ENCODE measurements at places on chromosomes 11 and 22. TPM values are rescaled to one million over a fixed set of nuclear protein-coding genes. Genes with fewer than 3 reads are reported as not detected.

DNA sequence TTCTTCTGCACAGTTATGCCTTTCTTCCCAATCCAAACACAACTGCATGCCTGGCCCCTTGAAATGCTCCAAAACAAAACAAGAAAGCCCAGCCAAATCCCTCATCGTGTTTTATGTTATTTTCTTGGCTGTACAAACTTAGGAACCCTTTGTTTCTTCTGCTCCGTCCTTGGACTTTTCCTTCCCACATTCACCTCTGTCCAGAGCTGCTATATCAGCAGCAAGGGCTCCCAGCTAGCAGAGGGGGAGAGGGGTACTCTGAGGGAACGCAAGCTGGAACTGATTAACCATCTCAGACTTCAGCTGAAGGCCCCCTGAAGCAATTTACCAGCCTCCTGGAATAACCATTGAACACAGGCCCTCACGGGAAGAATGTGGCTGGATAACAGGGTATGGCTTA lies 214.7 kb downstream of the TENM4 start:
- H3K4me1 ChIP-seq: no peaks in the 10 kb centered on the region
- H3K36me3 ChIP-seq: no peaks in the 10 kb centered on the region

DNA sequence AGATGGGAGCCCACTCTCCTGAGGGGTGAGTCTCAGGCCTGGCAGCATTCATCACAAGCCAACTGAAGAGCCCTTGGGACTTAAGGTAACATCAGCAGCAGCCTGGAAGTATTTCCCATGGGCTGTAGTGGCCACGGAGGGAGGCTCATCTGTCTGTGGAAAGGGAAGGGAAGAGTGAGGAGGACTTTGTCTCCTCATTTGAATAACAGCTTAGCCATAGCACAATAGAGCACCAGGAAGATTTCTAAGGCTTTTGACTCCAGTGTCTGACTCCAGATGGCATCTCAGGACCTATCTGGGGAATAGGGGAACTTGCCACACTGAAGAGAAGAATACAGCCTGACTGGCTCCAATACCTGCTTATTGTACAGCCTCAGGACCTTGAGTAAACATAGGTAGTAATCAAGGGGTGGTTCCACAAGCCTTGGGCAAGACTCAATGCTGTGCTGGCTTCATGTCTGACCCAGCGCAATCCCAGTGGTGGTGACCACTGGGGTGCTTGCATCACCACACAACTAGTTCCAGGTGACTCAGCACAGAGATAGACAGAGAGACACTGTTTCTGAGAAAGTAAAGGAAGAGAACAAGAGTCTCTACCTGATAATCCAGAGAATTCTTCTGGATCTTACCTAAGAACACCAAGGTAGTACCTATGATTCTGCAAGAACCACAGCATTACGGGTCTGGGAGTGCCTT lies 510.5 kb upstream of the CCDC179 start:
- H3K36me3 ChIP-seq: no peaks in the 10 kb centered on the region
- no peak for DNase-seq
- no peak overlapping the region for H3K27ac ChIP-seq

DNA sequence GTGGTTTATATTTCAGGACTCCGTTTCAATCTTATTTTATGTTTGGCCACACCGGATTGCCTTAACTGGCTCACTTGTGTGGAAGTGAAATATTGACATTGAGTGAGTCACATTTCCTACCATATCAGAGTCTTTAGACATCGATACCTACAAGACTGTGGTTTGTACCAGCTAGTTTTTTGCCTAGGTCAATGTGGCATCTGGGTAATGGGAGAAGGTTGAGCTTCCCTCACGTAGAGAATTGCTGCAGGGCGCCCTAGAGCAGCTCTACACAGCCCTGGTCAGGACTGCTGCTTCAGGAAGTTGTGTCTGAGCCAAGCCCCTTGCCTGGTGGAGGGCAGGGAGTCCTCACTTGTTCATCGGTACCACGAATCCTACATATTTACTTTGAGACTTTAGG lies 1.6 kb downstream of the GRAMD1B start:
- peak; percentile 39 for DNase-seq
- H3K27me3 ChIP-seq: no peaks in the 10 kb centered on the region
- peaks cover 24% of the 10 kb centered on the region for H3K36me3 ChIP-seq

DNA sequence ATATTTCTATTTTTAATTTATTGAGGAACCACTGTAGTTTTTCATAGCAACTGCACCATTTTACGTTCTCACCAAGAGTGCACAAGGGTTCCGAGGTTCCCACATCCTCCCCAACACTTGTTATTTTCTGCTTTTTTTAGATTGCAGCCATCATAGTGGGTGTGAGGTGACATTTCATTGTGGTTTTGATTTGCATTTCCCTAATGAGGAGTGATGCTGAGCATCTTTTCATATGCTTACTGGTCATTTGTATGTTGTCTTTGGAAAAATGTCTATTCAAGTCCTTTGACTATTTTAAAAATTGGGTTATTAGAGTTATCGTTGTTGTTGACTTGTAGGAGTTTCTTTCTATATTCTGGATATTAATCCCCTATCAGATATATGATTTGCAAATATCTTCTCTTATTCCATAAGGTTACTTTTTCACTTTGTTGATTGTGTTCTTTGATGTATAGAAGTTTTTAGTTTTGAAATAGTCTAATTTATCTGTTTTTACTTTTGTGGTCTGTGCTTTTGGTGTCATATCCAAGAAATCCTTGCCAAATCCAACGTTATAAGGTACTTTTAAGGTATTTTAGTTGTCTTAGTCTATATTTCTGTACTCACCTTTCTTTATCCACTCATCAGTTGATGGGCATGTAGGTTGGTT lies 9.0 kb downstream of the NEAT1 start:
- H3K27ac ChIP-seq: peak overlapping the region; percentile 65
- H3K4me1 ChIP-seq: peaks cover 90% of the 10 kb centered on the region
- H3K27me3 ChIP-seq: no peaks in the 10 kb centered on the region
- peak; percentile 63 for DNase-seq
- H3K4me3 ChIP-seq: peak overlapping the region; percentile 38
- peaks cover 68% of the 10 kb centered on the region for H3K36me3 ChIP-seq

GRCh38 chr22:50129121-50129736 lies 39.4 kb downstream of the MOV10L1 start:
- no peak for DNase-seq
- H3K27me3 ChIP-seq: peaks cover 21% of the 10 kb centered on the region
- no peak overlapping the region for H3K4me3 ChIP-seq
- peaks cover 2% of the 10 kb centered on the region for H3K36me3 ChIP-seq
- no peak overlapping the region for H3K27ac ChIP-seq

- no peaks in the 10 kb centered on the region for H3K36me3 ChIP-seq
- H3K27me3 ChIP-seq: peaks cover 24% of the 10 kb centered on the region
- no peak overlapping the region for H3K27ac ChIP-seq
- no peak overlapping the region for H3K4me3 ChIP-seq
Measured at GRCh38 chr11:7585816-7586215, 72.0 kb downstream of the PPFIBP2 start.

DNA sequence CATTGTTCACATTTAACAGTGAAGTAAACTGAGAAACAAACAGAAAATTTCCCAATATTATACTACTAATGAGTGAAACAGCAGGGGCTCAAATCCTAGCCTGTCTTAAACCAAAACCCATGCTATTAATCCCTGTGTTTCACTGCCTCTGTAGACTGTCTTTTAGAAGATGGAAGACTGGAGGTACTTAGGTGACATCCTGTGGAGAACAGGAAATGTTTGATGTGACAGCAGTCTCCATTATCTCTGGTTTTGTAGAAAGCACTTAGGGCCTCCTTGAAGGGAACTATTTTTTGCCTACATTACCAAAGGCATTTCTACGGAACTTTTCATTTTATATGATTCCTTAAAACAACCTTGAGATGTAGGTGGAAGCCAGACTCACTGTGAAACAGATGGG lies 288.1 kb upstream of the SORL1-AS1 start:
- DNase-seq: no peak
- H3K4me1 ChIP-seq: no peaks in the 10 kb centered on the region
- H3K27ac ChIP-seq: no peak overlapping the region
- no peak overlapping the region for H3K4me3 ChIP-seq
- no peaks in the 10 kb centered on the region for H3K36me3 ChIP-seq

DNA sequence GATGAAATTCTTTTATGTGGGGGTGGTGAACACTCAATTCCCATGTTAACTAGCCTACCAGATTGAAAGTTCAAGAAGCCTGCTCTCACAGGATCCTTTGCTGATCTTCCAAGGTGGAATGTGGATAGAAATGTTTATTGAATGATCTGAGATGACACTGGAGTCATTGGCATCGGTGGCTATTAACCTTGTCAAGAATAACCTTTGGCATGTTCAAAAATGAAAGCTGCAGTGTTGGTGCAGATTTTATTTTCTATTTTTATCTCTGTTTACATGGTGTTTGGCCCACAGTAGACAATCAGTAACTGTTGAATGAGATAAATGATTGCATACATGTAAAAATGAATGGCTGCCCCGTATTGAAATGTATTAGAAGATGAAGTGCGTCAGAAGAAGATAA lies 19.0 kb downstream of the MCAM start:
- DNase-seq: no peak
- H3K4me1 ChIP-seq: no peaks in the 10 kb centered on the region
- peaks cover 57% of the 10 kb centered on the region for H3K36me3 ChIP-seq
- no peaks in the 10 kb centered on the region for H3K27me3 ChIP-seq

DNA sequence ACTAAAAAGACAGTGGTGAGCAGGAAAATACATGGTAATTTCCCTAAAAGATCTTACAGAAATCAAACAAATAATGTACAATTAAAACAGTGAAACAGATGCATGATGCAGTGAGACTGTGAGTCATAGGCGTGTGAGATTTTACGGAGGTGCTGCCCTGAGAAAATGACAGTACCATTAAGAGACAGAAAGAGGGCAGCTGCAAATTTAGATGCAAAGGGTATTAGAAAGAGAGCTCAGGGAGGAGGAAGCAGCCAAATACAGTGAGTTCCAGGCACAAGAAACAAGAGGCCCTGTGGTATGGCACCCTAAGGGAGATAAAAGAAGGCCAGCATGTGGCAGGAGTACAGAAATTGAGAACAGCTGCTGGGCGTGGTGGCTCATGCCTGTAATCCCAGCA lies 88.5 kb upstream of the FIBIN start:
- no peaks in the 10 kb centered on the region for H3K27me3 ChIP-seq
- no peak overlapping the region for H3K27ac ChIP-seq
- no peaks in the 10 kb centered on the region for H3K4me1 ChIP-seq
- DNase-seq: no peak
- H3K36me3 ChIP-seq: no peaks in the 10 kb centered on the region

GRCh38 chr11:665704-666281 lies 28.7 kb downstream of the DRD4 start:
- peaks cover 17% of the 10 kb centered on the region for H3K36me3 ChIP-seq
- no peak overlapping the region for H3K4me3 ChIP-seq
- DNase-seq: no peak
- no peak overlapping the region for H3K27ac ChIP-seq

- H3K27me3 ChIP-seq: peaks cover 18% of the 10 kb centered on the region
- H3K36me3 ChIP-seq: no peaks in the 10 kb centered on the region
- H3K27ac ChIP-seq: no peak overlapping the region
- DNase-seq: no peak
- H3K4me1 ChIP-seq: peaks cover 3% of the 10 kb centered on the region
Measured at GRCh38 chr11:73205661-73206343, 12.3 kb upstream of the P2RY2 start.

- H3K27ac ChIP-seq: no peak overlapping the region
- H3K27me3 ChIP-seq: peaks cover 15% of the 10 kb centered on the region
- DNase-seq: no peak
- peaks cover 3% of the 10 kb centered on the region for H3K4me1 ChIP-seq
Measured at GRCh38 chr11:46222490-46223251, 54.8 kb upstream of the CREB3L1 start.

- peaks cover 15% of the 10 kb centered on the region for H3K4me1 ChIP-seq
- H3K27ac ChIP-seq: no peak overlapping the region
- H3K27me3 ChIP-seq: no peaks in the 10 kb centered on the region
- H3K4me3 ChIP-seq: no peak overlapping the region
- H3K36me3 ChIP-seq: no peaks in the 10 kb centered on the region
Measured at GRCh38 chr22:35317680-35318290, 18.1 kb downstream of the TOM1 start.

GRCh38 chr11:104836691-104837090 lies 61.6 kb downstream of the CASP12 start:
- H3K4me1 ChIP-seq: no peaks in the 10 kb centered on the region
- no peaks in the 10 kb centered on the region for H3K27me3 ChIP-seq
- H3K4me3 ChIP-seq: no peak overlapping the region
- H3K36me3 ChIP-seq: peaks cover 9% of the 10 kb centered on the region
- H3K27ac ChIP-seq: no peak overlapping the region

DNA sequence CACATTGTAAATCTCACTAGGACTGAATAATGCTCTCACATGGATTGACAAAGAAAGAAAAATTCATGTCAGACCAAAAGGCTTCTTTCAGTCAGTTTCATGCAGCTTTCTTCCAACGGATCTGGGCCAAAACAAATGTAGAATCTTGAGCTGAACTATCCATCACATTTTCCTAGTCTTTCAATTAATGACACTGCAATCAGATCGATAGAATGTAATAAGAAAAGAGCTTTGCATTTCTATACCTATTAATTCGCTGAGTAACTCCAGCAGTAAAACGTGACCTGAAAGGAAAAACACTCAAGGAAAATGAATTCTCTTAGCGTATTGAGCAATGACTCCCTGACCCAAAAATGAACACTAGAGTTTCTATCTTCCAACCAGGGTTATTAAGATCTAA lies 194.8 kb upstream of the BLID start:
- no peak overlapping the region for H3K27ac ChIP-seq
- no peaks in the 10 kb centered on the region for H3K36me3 ChIP-seq
- no peak overlapping the region for H3K4me3 ChIP-seq
- no peaks in the 10 kb centered on the region for H3K27me3 ChIP-seq

- H3K4me3 ChIP-seq: no peak overlapping the region
- H3K27me3 ChIP-seq: no peaks in the 10 kb centered on the region
- no peak overlapping the region for H3K27ac ChIP-seq
- H3K4me1 ChIP-seq: no peaks in the 10 kb centered on the region
- no peak for DNase-seq
- H3K36me3 ChIP-seq: no peaks in the 10 kb centered on the region
Measured at GRCh38 chr11:27592098-27592780, 85.7 kb upstream of the LIN7C start.

DNA sequence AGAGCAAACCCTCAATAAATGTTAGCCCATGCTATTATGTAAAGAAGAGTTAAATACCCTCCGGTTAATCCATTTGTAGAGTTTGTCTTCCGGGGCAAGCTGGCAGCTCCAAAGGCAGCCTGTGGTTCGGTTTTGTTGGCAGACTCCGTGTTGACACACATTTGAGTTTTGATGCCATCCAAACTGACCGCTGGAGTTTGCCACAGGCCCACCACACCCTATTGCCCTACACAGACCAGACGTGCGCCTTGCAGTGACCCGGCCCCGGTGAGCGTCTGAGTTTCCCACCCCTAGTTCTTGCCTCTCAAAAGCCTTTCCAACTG lies 25.1 kb downstream of the ELFN2 start:
- H3K4me1 ChIP-seq: no peaks in the 10 kb centered on the region
- peaks cover 3% of the 10 kb centered on the region for H3K27me3 ChIP-seq
- H3K4me3 ChIP-seq: no peak overlapping the region
- no peak overlapping the region for H3K27ac ChIP-seq

The RIMBP3C gene
- total RNA-seq: 0.08 TPM

The SBF1 gene
- total RNA-seq: 183 TPM

The OR8D4 gene
- not detected for total RNA-seq

The OR8D1 gene
- total RNA-seq: not detected

The ALG8 gene
- 49.9 TPM for total RNA-seq

The TBX1 gene
- 1.2 TPM for total RNA-seq

The C11orf87 gene
- not detected for total RNA-seq

The TRPM5 gene
- total RNA-seq: not detected

The BTBD10 gene
- total RNA-seq: 25.7 TPM

The ZNF202 gene
- total RNA-seq: 13.8 TPM

The TBX10 gene
- total RNA-seq: not detected

Data from activated CD8-positive, alpha-beta T cell treated with anti-CD3 and anti-CD28 coated beads, Interleukin-2, amount 10 ng/mL, durations not matched to agents 7 days and 5 days (primary cell).